Right ventricle myocardium superior (tissue), 1 donor: ENCODE measurements at places on chromosomes 1 and 21.

DNA sequence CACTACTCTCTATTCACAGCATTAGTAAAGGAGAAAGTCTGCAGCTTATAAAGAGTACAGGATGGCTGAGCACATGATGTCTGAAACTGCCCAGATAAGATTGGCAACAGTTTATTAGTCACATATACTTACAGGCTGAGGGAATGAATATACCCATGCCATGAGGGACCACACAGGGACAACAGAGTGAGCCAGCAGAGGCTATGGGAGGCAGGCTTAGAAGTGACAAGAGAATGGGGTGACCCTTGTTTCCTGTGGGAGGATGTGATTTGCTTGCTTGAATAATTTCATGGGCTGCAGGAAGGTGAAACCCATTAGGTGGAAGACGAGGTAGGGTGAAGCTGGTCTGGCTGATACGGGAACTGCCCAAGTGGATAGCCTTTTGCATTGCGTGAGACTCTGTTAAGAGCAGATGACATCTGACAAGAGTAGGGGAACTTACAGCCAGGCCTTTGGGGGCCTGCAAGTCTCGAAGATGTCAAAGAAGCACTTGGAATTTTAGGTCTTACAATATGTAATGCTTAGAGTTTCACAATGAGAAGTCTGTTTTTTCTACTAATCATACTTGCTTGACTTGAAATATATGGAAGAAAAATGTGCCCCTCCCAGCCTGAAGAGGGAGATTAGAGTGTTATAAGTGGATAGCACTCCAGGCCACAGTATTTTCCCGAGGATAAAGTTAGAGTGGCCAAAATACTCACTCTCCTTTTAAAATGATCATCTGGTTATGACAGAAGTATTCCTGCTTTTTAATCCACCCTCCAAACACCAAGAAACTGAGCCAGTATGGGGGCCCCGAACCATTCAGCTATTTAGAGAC, 34.6 kb upstream of the TNFSF4 start:
- no peak for DNase-seq

DNA sequence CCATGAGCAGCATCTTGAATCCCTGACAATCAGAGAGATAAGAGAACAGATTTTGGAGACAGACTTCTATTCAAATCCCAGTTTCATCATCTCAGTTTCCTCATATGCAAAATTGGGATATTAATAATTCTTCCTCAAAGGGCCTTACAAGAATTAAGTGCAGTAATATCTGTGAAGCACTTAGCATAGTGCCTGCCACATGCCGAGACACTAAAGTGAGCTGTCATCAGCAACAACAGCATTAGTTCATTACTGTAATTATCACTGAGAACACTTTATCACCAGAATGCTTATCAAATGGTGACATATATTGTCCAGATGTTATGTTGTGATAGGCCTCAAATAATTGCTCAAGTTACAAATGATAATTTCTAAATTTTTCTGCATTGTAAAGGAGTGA, 922 bp upstream of the FCRLB start:
- DNase-seq: no peak

DNA sequence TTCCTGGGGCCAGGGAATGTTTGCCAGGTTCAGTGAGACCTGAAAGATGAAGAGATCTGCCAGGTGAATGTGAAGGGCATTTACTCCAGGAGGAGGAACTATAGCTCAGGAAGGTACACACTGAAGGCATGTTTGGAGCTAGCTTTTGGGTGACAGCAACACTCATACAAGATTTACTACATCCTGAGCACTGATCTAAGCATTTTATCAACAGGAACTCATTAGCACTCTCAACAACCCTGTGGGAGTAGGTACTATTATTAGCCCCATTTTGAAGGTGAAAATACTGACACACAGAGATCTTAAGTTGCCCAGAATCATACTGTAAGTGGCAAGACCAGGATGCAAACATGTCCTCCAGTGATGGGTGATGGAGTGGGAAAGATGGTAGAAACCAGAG, 6.7 kb downstream of the GADD45A start:
- DNase-seq: no peak

GRCh38 chr1:94105957-94106529, 14.9 kb downstream of the ABCA4 start:
- DNase-seq: no peak

GRCh38 chr1:39808784-39809517, 20.3 kb upstream of the BMP8B start:
- no peak for DNase-seq

- DNase-seq: no peak
Observed at GRCh38 chr1:61477301-61477700, 247.6 kb downstream of the TM2D1 start.

GRCh38 chr1:53837646-53837923, 511 bp downstream of the NDC1 start:
- DNase-seq: no peak
